Activated CD4-positive, alpha-beta T cell treated with anti-CD3 and anti-CD28 coated beads for 36 hours (primary cell): ENCODE measurements at places on chromosomes 4 and X. TPM values are rescaled to one million over a fixed set of nuclear protein-coding genes. Genes with fewer than 3 reads are reported as not detected.

- DNase-seq, result no peak
- H3K36me3 ChIP-seq, result peaks cover 6% of the 10 kb centered on the region
- no peak overlapping the region for H3K27ac ChIP-seq
- peaks cover 11% of the 10 kb centered on the region for H3K4me1 ChIP-seq
Observed at GRCh38 chr4:3879681-3880614, 113.8 kb downstream of the ADRA2C start.

GRCh38 chrX:108511721-108512120 is 72.1 kb downstream of the COL4A5 start:
- H3K4me1 ChIP-seq, result no peaks in the 10 kb centered on the region
- no peak overlapping the region for H3K4me3 ChIP-seq
- no peaks in the 10 kb centered on the region for H3K36me3 ChIP-seq
- H3K27ac ChIP-seq, result no peak overlapping the region
- no peak for DNase-seq

GRCh38 chr4:181008164-181008563 is 1235.0 kb upstream of the TENM3 start:
- no peak overlapping the region for H3K4me3 ChIP-seq
- DNase-seq, result no peak
- no peak overlapping the region for H3K27ac ChIP-seq
- no peaks in the 10 kb centered on the region for H3K4me1 ChIP-seq
- H3K27me3 ChIP-seq, result no peaks in the 10 kb centered on the region
- no peaks in the 10 kb centered on the region for H3K36me3 ChIP-seq

DNA sequence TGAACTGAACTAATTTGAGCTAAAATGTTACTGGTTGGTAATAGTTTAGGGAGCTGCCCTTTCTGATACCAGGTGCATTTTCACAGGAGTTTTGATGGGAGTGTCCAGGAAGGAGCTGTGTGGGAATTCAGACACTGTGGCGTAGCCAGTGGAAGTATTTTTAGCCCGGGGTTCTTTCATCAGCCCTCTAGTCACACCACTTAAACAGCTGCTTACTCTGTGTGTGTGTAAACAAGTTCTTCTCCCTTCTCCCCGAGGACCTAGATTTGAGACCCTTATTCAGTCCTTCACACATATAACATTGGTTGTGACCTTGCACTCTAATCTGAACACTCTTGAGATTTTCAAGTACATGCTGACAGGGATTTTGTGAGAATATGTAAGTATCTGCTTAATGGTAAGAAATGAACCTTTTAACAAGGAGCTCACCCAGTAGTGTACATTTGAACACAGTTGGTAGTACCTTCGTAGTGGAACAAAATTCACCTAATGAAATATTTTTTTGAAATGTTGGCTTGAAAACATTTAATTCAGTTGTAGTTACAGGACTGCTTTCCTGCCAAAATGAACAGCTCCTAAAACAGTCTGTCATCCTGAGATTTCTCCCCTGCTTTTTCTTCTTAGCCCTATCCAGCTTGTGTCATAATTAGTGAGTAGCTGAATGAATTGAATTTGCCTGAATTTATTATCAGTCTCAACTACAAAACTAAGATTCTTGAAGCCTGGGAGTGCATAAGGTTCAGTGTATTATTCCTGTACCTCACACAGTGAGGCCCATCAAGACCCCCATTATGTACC is 61.8 kb downstream of the BMPR1B start:
- no peak for DNase-seq
- H3K4me3 ChIP-seq, result no peak overlapping the region
- H3K27me3 ChIP-seq, result no peaks in the 10 kb centered on the region
- H3K36me3 ChIP-seq, result no peaks in the 10 kb centered on the region

Gene PSMD10
- total RNA-seq, result 42.8 TPM

- H3K4me1 ChIP-seq, result peaks cover 2% of the 10 kb centered on the region
- no peaks in the 10 kb centered on the region for H3K36me3 ChIP-seq
- DNase-seq, result no peak
Observed at GRCh38 chrX:31445542-31445941, 373.7 kb upstream of the FTHL17 start.

DNA sequence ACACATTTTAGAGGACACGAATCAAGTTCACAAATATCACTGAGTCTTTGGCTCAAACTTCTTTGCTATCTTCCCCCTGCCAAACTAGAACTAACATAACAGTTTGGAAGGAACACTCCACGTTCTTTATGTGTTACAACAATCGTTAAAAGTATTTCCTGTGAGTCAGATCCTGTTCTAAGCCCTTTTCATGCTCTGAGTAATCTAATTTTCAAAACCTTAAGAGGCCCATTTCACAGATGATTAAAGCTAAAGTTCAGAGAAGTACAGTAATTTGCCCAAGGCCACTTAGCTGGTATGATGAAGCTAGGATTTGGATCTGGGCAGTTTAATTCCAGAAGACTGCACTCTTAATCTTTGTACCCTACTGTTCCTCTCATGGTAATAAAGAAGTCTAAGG is 854.4 kb upstream of the INTU start:
- H3K4me1 ChIP-seq, result no peaks in the 10 kb centered on the region
- no peaks in the 10 kb centered on the region for H3K27me3 ChIP-seq
- no peak for DNase-seq
- no peaks in the 10 kb centered on the region for H3K36me3 ChIP-seq
- H3K4me3 ChIP-seq, result no peak overlapping the region
- no peak overlapping the region for H3K27ac ChIP-seq

Gene TEX13B
- not detected for total RNA-seq

Gene ARHGAP24
- not detected for total RNA-seq

- H3K4me1 ChIP-seq, result no peaks in the 10 kb centered on the region
- no peak overlapping the region for H3K27ac ChIP-seq
- H3K27me3 ChIP-seq, result no peaks in the 10 kb centered on the region
- H3K4me3 ChIP-seq, result no peak overlapping the region
- DNase-seq, result no peak
Observed at GRCh38 chr4:17701138-17701839, 80.1 kb downstream of the FAM184B start.

Gene RADX
- 14.7 TPM for total RNA-seq

GRCh38 chr4:37666625-37667071 is 19.5 kb downstream of the RELL1 start:
- no peaks in the 10 kb centered on the region for H3K27me3 ChIP-seq
- no peak overlapping the region for H3K27ac ChIP-seq
- H3K4me3 ChIP-seq, result no peak overlapping the region
- DNase-seq, result peak; percentile 38

Gene XPNPEP2
- 0.63 TPM for total RNA-seq

GRCh38 chr4:99710681-99711345 is 53.2 kb upstream of the C4orf54 start:
- H3K36me3 ChIP-seq, result no peaks in the 10 kb centered on the region
- no peak overlapping the region for H3K4me3 ChIP-seq
- H3K27me3 ChIP-seq, result peaks cover 11% of the 10 kb centered on the region
- DNase-seq, result peak; percentile 5
- H3K27ac ChIP-seq, result no peak overlapping the region
- peaks cover 13% of the 10 kb centered on the region for H3K4me1 ChIP-seq

GRCh38 chrX:122790376-122791095 is 393.5 kb upstream of the GRIA3 start:
- no peak for DNase-seq
- H3K4me1 ChIP-seq, result no peaks in the 10 kb centered on the region
- no peak overlapping the region for H3K4me3 ChIP-seq
- H3K27ac ChIP-seq, result no peak overlapping the region
- H3K36me3 ChIP-seq, result no peaks in the 10 kb centered on the region
- H3K27me3 ChIP-seq, result no peaks in the 10 kb centered on the region

DNA sequence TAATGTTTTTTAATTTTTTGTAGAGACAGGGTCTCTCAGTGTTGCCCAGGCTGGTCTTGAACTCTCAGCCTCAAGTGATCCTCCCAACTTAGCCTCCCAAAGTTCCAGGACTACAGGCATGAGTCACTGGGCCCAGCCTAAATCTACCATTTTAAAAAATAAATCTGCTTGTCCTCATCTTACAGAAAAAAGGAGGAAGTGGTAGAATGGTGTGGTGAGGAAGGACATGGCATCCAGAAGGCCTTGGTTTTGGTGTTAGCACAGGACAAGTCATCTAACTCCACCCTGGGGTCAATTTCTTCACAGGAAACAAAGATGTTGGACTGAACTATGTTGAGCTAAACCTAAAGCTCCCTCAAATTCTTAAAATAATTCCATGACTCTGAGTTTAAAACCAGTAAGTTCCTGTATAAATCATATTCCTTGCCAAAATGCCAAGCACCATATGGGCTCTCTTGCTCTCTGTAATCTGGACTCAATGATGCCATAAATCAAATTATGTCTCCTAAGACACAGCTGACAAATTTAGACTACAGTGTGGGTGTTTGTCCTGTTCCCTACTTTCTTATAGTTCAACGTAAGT is 253.9 kb upstream of the NOCT start:
- no peaks in the 10 kb centered on the region for H3K4me1 ChIP-seq
- no peak overlapping the region for H3K27ac ChIP-seq
- H3K4me3 ChIP-seq, result no peak overlapping the region
- no peaks in the 10 kb centered on the region for H3K36me3 ChIP-seq
- H3K27me3 ChIP-seq, result peaks cover 2% of the 10 kb centered on the region

DNA sequence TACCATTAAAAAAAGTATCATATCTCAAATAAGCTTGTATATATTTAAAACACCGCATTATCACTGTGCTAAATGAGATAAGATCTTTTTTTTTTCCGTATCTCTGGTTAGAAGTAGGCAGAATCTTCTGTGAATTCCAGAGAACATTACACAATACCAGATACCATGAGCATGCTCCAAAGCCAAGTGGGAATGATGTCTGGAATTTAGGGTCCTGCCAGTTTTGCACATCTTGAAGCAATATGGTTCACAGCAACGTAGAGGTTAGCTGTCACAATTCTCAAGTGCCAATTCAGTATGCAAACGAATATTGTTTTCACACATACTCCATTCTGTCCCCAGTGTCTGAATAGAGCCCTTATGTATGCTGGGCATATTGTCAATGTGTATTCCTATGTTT is 127.5 kb upstream of the NEIL3 start:
- no peak overlapping the region for H3K27ac ChIP-seq
- no peak overlapping the region for H3K4me3 ChIP-seq
- H3K4me1 ChIP-seq, result no peaks in the 10 kb centered on the region
- H3K27me3 ChIP-seq, result no peaks in the 10 kb centered on the region
- no peak for DNase-seq

Gene PNMA5
- total RNA-seq, result not detected

DNA sequence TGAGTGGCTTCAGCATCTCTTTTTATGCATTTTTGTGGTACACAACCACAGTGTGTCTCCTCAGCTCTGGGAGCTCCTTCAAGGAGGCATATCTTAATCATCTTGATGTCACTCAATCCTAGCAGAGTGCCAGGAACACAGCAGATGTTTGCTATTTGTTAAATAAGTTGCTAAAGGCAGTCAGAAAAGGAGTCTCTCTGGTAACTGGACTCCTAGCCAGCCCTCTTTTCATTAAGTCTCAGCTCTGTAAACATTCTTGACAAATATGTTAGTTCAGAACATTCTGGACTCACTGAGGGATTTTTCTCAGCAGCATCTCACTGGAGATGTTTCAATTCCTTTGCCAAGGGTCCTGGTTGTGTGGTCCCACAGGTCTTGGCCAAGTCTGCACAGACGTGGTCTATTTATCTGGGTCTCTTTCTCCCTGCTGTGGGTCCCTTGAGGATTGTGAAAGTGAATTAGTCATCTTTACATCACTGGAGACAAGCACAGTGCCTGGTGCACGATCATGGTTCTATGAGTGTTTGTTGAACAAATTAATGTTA is 20.3 kb upstream of the FAM9C start:
- no peaks in the 10 kb centered on the region for H3K27me3 ChIP-seq
- peaks cover 19% of the 10 kb centered on the region for H3K36me3 ChIP-seq
- H3K4me1 ChIP-seq, result peaks cover 37% of the 10 kb centered on the region

Gene NIPAL1
- 1.6 TPM for total RNA-seq

Gene CXXC4
- total RNA-seq, result not detected

Gene MAMLD1
- 1.5 TPM for total RNA-seq

DNA sequence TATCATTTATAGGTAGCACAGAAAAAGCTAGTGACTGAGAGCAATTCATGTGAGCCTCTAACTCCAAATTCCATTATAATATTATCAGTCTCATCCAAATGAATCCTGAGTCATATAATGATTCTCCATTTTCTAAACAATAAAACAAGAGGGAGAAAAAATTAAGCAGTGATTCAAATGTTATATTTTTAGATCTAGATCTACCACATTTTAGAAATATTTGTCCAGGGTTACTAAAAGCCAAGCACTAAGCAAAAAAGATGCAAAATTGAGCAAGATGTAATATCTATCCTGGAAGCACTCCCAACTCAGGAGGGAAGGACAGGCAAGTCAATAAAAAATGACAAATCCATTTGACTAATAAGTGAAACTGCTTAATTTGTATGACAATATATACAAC is 172.8 kb downstream of the FBXW7 start:
- H3K27ac ChIP-seq, result no peak overlapping the region
- DNase-seq, result no peak
- H3K36me3 ChIP-seq, result peaks cover 13% of the 10 kb centered on the region
- peaks cover 13% of the 10 kb centered on the region for H3K4me1 ChIP-seq
- no peaks in the 10 kb centered on the region for H3K27me3 ChIP-seq

DNA sequence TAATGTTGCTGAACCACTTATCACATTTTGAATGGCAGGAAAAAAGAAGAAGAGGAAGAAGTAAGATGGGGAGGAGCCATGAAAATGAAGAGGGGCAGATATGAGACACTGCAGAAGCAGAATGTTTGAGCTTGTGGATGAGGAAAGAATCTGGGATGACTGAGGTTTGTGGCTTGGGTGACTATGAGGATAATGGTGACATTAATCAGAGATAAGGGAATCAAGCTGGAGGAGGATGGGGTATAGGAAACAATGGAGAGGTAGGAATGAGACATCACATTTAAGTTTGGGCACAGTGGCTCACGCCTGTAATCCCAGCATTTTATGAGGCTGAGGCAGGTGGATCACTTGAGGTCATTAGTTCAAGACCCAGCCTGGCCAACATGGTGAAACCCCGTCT is 19.1 kb upstream of the PHF8 start:
- no peak for DNase-seq
- H3K27ac ChIP-seq, result no peak overlapping the region
- no peak overlapping the region for H3K4me3 ChIP-seq
- no peaks in the 10 kb centered on the region for H3K27me3 ChIP-seq
- H3K36me3 ChIP-seq, result no peaks in the 10 kb centered on the region

- no peaks in the 10 kb centered on the region for H3K36me3 ChIP-seq
- H3K27me3 ChIP-seq, result no peaks in the 10 kb centered on the region
- H3K4me1 ChIP-seq, result peaks cover 8% of the 10 kb centered on the region
- no peak overlapping the region for H3K27ac ChIP-seq
- no peak overlapping the region for H3K4me3 ChIP-seq
- no peak for DNase-seq
Observed at GRCh38 chrX:96764864-96765263, 80.2 kb downstream of the DIAPH2 start.

DNA sequence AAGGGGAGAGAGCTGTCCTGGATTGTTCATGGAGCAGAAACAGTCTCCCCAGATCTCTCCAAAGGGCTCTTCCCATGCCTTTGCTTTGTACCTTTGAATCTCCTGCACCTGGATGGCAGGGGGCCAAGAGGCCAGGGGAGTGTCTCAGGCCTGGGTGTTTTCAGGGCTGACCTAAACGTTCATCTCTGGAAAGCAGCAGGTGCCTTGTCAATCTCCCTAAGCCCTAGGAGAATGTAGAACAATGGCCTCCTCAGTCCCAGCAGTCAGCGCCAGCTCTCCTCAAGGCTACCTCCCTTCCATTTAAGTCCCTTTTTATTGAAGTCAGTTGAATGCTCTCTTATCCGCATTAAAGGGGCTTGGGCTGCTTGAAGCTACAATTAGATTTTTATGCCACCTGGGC is 31.2 kb upstream of the NSUN7 start:
- H3K27me3 ChIP-seq, result peaks cover 3% of the 10 kb centered on the region
- DNase-seq, result no peak
- H3K27ac ChIP-seq, result peak overlapping the region; percentile 40
- H3K36me3 ChIP-seq, result no peaks in the 10 kb centered on the region

- no peak overlapping the region for H3K27ac ChIP-seq
- no peak for DNase-seq
- no peaks in the 10 kb centered on the region for H3K36me3 ChIP-seq
- H3K27me3 ChIP-seq, result peaks cover 5% of the 10 kb centered on the region
- H3K4me1 ChIP-seq, result no peaks in the 10 kb centered on the region
Observed at GRCh38 chr4:75429208-75429607, 85.0 kb downstream of the RCHY1 start.
